Stimulated activated CD8-positive, alpha-beta memory T cell treated with anti-CD3 and anti-CD28 coated beads, Interleukin-7, amount 100 ng/mL, for 24 hours (primary cell): ENCODE measurements at places on chromosomes 6 and 20.

DNA sequence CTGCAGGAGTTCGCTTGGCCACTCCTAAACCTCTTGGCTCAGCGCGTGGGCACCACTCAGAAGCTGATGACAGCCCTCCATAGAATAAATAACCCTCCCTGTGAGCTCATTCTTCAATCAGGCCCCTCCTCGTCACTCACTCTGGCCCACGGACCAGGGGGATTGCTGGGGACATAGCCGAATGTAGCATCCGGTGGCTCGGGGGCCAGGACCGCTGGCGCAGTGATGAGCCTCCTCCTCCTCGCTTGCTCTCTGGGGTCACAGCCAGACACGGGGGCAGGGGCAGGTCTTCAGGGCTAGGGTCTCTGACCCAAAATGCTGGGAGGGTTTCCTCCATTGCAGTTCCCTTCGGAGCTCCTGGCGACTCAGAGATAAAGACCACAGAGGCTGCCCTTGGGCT is 79.9 kb downstream of the TFAP2C start:
- DNase-seq = no peak

GRCh38 chr6:149324428-149324827 is 6.9 kb downstream of the TAB2 start:
- DNase-seq = no peak

GRCh38 chr20:62133864-62134263 is 9.3 kb downstream of the PSMA7 start:
- DNase-seq = no peak

DNA sequence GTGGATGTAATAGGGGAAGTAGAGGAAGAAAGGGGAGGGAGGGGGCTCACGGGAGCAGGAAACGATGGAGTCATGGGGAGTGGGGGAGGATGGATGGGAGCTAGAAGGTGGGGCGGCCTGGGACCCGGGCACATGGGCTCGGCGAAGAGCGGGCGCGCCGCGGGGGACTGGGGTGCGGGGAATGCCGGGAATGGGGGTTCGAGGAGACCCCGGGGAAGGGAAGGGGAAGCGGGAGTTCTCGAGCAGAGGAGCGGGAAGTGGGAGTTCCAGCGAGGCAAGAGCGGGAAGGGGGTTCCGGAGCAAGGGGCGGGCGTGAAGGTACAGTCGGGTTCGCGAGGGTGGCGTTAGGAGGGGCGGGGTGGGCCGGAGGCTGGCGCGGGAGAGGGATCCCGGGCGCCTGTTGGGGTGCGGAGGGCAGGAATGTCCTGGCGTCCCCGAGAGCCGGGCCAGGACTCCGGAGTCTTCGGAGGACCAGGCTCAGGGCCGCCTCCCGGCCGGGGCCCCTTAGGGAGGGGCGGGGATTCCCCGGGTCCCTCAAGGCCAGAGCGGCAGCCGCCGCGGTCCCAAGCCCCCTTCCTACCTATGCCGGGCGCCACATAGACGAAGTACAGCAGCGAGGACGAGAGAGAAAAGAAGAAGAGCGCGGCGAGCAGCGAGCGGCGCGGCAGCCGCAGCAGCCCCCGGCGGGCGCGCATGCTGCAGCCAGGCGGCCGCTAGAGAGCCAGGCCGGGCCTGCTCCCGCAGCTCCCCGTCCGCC is 504 bp downstream of the B4GALT5 start:
- no peak for DNase-seq

DNA sequence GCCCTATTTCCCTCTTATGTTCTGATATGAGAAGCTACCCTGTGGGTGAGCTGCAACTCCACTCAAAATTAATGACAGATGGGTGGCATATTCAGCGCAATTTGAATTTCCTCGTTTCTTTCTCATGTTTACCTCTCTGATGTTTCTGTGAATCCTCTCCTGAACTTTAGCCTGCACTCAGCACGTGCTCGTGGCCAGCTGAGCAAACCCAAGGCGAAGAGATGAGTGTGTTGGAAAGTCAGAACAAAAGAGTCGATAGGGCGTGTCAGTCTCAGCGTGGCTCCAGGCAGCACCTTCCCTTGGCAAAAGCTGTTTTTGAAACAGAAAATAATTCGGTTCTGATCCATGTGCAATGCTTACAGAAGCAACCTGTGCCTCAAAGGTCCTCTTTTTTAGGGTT is 226.1 kb upstream of the GMDS start:
- no peak for DNase-seq

GRCh38 chr6:131761762-131762067 is 46.1 kb upstream of the ENPP1 start:
- no peak for DNase-seq
